ENCODE measurements at places on chromosomes 7 and 10. TPM values are rescaled to one million over a fixed set of nuclear protein-coding genes. Genes with fewer than 3 reads are reported as not detected.

DNA sequence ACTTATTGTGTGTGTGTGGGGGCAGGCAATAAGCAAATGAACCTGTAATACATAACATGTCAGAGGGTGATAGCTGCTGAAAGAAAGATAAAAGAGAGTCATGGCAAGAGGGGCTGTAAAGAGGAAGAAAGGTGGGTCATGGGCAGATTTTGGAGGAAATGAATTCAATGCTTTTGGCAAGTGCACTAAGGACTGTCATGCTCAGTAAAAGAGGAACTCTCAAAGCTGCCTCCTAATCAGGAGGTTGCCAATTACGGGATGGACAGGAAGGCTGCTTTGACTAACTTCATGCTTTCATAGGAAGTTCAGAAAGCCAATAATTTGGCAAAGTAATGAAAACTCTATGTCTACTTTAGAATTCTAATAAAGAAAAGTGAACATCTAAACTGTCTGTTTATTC, 401.2 kb downstream of the SH2D4B start:
- no peak for DNase-seq

EPO gene
- not detected for total RNA-seq

HOXA5 gene
- total RNA-seq: 9.4 TPM

GRCh38 chr10:96501985-96502384, 11.7 kb downstream of the TLL2 start:
- DNase-seq: no peak

COL13A1 gene
- total RNA-seq: 2.6 TPM

DNA sequence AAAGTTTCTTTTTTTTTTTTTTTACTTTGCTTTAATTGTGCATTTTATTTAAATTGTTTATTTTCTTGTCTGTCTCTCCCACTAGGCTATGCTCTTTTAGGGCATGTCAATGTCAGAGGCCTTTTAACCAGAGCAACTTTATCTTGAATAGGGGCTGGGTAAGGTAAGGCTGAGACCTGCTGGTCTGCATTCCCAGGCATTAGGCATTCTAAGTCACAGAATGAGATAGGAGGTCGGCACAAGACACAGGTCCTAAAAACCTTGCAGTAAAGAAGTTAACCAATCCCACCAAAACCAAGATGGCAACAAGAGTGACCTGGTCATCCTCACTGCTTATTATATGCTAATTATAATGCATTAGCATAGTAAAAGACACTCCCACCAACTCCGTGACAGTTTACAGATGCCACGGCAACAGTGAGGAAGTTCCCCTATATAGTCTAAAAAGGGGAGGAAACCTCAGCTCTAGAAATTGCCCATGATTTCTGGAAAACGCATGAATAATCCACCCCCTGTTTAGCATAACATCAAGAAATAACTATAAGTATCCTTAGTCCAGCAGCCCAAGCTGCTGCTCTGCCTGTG, 47.0 kb upstream of the FRMD4A start:
- no peak for DNase-seq

FBXO24 gene
- 0.92 TPM for total RNA-seq

GRCh38 chr10:2619916-2620315, 447.4 kb upstream of the PFKP start:
- DNase-seq: no peak
